ENCODE measurements at places on chromosomes 5 and 9.

GRCh38 chr5:74839229-74839628 is 27.0 kb downstream of the FAM169A start:
- no peak for DNase-seq

- DNase-seq, result no peak
These were observed 33.7 kb downstream of the TGFBR1 start for GRCh38 chr9:99138424-99139284.

GRCh38 chr9:123629531-123629930 is 273.5 kb downstream of the CRB2 start:
- no peak for DNase-seq

GRCh38 chr5:30994176-30994575 is 199.3 kb upstream of the CDH6 start:
- DNase-seq, result no peak

GRCh38 chr5:915946-916345 is 23.3 kb downstream of the TRIP13 start:
- DNase-seq, result no peak

DNA sequence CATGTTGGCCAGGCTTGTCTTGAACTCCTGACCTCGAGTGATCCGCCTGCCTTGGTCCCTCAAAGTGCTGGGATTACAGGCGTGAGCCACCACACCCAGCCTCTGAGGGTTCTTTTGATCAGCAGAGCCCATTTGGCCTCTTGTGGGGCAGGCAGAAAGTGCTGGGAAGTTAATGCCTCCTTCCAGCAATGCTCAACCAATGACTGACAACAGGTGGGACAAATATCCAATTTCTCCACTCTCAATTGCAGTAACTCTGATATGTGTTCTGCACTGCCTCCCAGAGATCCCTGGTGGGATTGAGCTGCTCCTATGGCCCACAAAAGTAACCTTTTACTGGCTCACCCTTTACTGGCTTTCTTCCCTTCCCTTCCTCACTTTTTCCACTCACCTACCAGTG is 79.9 kb upstream of the APC start:
- DNase-seq, result no peak

GRCh38 chr5:102771435-102771834 is 16.3 kb downstream of the PAM start:
- no peak for DNase-seq

DNA sequence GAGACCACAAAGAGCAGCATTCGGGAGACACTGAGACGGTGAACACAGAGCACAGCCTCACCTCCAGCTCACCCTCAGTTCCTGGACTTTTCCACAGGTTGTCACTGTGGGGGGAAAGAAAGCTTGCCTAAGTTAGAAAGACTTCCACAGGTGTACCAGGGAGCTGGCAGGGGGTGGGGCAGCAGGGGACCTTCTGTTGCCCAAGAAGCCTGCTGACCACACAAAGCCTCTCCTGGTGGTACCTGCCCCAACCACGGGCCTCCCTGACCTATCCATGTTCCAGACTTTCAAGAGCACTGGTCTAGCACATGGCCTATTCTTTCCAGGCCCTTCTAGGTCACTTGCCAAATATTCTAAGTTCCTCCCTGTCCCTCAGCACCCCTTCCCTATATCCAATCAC is 550.8 kb downstream of the BNC2 start:
- no peak for DNase-seq

GRCh38 chr9:94010980-94011533 is 55.9 kb upstream of the BARX1 start:
- no peak for DNase-seq

DNA sequence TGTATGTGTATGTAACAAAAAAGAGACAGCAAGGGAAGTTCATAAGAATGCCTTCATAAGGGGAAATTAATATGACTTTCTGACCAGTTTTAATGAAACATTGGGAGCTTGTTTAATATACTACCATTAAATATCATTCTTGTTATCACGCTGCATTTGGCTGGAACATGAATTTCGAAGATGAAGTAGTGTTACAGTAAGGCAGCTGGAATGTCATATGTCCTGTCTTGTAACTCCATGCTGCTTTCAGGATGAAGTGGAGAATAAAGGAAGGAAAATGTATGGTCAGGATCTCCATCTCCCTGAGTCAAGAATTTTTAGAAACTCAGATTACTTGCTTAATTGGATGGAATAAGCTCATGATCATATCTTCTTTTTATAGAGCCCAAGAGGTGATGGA is 61.5 kb upstream of the DMAC1 start:
- DNase-seq, result no peak

DNA sequence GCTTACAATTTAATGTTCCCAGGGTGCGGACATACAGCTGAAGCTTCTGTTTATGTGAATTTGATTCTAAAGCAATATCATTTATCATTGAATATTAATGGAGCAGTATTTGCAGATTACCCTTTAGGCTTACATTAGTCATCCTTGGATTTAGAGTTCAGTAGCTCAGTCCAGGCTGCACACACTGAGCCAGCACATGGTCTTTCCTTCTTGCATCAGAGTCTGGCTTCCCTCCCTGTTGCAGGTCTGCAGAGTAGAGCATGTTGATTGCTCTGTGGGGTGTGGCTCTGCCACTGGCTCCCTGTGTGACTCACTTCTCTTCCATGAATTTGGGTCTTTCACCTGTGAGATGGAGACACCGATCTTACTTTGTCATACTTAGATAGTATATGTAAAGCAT is 36.8 kb downstream of the NSG2 start:
- DNase-seq, result no peak

- DNase-seq, result no peak
These were observed 32.9 kb downstream of the PTCD2 start for GRCh38 chr5:72353046-72353445.

GRCh38 chr5:109668668-109669422 is 20.9 kb upstream of the MAN2A1 start:
- no peak for DNase-seq

DNA sequence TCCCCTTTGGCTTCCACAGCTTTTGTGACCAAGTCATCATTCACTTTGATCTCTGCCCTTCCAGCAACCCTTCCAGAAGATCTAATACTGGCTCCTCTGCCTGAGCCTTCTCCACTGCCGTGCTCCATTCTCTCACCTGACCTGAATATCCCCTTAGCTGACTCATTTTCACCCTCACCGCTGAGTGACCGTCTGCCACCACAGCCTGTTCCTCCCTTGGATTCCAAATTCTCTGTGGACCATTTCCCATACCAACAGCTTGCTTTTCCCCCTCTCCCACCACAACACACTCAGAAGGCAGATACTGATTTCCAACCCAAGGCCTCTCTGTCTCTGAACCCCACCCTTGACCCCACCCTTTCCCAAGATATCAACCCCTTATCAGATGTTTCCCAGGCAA is 20.5 kb upstream of the SPATA31D1 start:
- no peak for DNase-seq

DNA sequence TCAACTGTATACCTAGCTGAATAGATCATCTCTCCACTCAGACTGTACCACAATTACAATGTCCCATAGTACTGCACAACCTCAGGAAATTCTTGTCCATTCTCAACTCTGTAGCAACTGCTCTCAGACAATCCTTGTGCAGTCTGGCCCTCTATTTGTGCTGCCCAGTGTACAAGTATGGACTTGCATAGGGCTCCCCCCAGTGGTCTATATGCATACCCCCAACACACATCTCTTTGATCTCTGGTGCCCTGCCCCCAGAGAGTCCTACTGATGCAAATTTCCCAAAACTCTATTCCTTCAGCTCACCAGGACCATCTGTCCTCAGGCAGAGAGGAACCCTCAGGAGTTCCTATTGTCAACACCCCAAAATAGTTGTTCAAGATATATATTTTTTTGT is 205.3 kb downstream of the SLCO4C1 start:
- no peak for DNase-seq

- no peak for DNase-seq
These were observed 277.8 kb downstream of the RAB3C start for GRCh38 chr5:58860680-58861079.

- no peak for DNase-seq
These were observed 37.2 kb downstream of the PAPPA start for GRCh38 chr9:116190637-116191396.

GRCh38 chr5:67300326-67300725 is 103.7 kb upstream of the CD180 start:
- no peak for DNase-seq

DNA sequence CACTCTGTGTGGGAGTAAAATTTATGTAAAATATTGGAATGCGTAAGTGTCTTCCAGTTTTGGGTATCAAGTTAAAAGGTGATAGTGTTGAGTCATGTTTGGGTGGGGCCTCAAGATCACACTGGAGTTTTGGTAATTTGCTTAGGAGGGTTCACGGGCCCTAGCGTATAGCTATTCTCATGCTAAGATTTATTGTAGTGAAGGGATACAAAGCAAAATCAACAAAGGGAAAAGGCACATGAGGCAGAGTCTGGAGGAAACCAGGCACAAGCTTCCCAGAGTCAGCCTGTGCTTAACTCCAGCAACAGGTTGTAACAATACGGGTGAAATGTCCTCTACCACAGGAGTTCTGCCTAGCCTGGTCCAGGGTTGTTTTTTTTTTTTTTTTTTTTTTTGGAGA is 20.2 kb downstream of the HSPA4 start:
- DNase-seq, result no peak

DNA sequence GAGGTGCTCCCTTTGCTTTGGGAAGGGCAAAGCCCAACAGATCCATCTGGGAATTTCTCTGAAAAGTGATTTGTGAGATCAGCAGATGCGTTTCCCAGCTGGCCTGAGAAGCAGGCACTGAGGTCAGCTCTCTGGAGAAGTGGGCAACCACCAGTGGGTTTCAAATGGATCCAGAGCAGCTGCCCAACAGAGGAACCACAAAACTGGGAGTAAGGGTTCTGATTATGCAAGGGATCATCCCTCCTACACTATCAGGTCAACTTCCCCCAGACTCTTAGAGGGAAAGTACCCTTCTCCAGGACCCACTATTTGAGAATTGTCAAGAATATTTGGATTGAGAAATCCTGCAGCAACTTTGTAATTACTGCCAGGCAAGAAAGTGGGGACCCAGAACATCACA is 21.7 kb downstream of the CCL28 start:
- DNase-seq, result no peak

DNA sequence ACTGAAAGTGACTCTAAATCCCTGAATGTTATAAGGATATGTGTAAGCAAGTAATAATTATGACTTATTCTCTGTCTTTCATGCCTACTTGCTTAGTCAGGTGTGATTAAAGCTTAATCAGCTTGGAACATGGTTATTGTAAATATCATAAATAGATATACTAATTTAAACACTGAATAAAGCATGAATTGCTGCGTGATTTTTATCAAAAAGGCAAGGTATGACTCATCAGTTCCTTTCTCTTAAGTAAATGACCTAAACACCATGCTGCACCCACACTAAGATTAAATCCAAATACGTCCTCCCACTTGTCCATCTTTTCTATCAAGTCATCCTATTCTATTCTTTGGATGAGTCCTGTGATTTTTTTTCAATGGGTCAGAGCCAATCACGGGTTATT is 124.6 kb upstream of the MTAP start:
- DNase-seq, result no peak

GRCh38 chr9:126016579-126017290 is 269.6 kb downstream of the PBX3 start:
- no peak for DNase-seq
